ENCODE measurements at places on chromosomes 13 and 19.
A peak's percentile ranks its signal among the peaks of the same experiment; 100 is the strongest.

GRCh38 chr13:61546911-61547310 lies 131.3 kb upstream of the PCDH20 start:
- DNase-seq: no peak

- no peak for DNase-seq
Observed at GRCh38 chr13:90709319-90709718, 638.2 kb upstream of the MIR17HG start.

GRCh38 chr19:54339646-54340358 lies 840 bp upstream of the LILRA4 start:
- no peak for DNase-seq

GRCh38 chr13:28849441-28849840 lies 29.3 kb downstream of the MTUS2 start:
- DNase-seq: no peak

DNA sequence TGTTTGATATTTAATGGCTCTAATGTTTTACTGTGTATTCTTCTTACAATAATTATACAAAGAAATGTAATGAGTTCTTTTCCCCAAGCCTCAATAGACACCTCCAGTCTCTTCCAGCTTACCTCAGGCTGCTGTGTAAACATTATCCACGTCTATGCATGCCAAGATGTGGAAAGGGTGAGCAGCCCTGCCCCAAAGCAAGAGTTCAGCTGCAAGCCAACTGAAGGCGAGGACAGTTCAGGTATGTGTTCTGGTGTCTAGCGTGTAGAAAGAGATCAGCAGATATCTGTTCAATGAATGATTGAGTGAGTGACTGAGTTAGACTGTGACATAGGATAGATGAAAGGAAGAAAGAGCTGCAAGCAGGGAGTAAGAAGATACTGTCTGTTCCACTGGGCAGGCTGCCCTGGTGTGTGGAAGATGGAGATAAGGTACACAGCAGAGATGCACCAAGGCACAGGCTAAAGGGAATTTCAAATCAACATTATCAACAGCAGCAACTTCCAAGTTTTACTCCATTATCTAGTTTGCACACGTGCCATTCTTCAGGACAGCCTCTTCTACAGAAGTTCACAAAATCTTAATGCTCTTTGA lies 66.0 kb downstream of the LATS2 start:
- no peak for DNase-seq

DNA sequence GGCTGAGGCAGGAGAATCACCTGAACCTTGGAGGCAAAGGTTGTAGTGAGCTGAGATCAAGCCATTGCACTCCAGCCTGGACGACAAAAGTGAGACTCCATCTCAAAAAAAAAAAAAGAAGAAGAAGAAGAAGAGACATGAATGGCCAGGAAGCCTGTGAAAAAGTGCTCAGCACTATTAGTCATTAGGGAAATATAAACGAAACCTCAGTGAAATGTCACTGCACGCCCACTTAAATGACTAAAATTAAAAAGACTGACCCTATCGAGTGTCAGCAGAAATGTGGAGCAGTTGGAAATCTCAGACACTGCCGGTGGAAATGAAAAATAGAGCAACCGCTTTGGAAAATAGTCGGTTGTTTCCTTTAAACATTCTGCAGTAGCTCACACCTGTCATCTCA lies 5.5 kb upstream of the TYROBP start:
- peak; percentile 33 for DNase-seq

DNA sequence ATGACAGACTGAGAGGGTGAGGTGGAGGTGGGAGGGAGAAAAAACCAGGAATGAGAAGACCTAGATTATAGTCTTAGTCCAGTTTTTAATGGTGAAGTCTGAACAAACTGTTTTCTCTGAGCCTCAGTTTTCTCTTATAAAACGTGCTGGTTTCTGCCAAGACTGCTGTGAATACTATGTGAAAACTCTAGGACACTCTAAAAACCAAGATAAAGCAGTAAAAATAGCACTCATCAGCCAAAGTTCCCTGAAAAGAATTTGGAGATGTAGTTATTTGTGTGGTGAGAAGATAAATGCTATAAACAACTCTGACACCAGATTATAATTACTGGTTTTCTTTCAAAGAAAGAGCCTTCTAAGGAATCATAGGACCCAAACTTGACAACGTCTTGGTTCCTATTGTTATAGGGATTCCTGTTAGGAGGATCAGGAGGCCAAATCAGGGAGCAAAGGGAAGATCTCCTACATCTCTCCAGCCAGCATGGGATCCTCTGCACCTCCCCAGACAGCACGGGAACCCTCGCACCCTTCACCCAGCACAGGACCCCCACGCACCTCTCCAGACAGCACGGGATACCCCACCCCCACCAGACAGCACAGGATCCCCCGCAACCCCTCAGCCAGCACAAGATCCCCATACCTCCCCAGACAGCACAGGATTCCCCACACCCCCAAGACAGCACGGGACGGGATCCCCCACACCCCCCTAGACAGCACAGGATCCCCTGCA lies 130.2 kb downstream of the MIPEP start:
- no peak for DNase-seq

DNA sequence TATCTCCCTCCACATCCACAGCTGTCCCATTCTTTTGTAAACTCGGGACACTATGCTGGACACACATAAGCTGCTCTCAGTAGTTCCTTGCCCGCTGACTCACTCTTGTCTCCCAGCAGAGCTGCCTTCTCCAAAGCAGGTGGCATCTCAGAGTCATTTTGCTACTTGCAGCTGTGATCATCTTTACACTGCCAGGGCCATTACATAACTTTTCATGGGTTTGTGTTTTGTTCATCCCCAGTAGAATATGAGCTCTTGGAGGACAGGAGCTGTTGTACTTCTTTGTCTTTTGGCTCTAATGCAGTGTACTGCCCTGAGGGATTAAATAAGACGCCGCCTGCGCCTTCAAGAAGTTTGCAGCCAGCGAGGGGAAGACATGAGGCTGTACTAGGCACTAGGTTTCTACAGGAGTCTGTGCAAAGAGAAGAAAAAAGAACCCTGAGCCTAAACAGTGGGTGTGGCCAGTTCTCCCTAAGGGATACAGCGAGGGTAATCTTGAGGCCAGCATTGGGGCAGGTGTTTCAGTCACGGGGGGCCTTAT lies 40.8 kb upstream of the GPR183 start:
- no peak for DNase-seq

GRCh38 chr19:51743405-51743804 lies 8.3 kb downstream of the FPR1 start:
- peak; percentile 88 for DNase-seq

DNA sequence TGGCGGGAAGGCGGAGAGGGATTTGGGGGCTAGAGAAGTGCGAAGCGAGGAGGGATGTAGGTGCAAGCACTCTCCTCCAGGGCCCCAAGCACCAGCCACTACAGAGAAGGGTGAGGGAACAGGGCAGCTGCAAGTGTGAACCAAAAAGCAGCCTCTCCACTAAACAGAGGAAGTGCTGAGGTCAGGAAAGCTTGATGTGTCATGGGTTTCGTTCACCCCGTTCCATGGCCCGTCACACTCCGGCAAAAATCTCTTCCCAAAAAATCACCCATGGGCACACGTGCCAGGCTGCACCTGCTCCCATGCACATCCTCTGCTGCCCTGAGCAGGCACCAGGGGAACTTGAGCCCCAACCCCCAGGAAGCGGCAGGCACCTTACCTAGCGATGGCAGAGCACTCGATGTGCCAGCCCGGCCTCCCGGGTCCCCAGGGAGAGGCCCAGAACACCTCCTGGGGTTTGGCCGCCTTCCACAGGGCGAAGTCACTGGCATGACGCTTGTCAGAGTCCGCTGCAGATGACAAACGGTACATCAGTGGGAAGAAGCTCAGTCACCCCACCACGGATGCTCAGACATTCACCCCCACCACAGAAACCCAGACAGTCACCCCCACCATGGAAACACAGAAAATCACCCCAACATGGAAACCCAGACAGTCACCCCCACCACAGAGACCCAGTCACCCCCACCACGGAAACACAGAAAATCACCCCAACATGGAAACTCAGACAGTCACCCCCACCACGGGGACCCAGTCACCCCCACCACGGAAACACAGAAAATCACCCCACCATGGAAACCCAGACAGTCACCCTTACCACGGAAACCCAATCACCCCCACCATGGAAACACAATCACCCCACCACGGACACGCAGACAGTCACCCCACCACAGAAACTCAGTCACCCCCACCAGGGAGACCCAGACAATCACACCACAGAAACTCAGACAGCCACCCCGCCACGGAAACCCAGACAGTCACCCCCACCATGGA lies 29.0 kb downstream of the CARS2 start:
- DNase-seq: no peak

DNA sequence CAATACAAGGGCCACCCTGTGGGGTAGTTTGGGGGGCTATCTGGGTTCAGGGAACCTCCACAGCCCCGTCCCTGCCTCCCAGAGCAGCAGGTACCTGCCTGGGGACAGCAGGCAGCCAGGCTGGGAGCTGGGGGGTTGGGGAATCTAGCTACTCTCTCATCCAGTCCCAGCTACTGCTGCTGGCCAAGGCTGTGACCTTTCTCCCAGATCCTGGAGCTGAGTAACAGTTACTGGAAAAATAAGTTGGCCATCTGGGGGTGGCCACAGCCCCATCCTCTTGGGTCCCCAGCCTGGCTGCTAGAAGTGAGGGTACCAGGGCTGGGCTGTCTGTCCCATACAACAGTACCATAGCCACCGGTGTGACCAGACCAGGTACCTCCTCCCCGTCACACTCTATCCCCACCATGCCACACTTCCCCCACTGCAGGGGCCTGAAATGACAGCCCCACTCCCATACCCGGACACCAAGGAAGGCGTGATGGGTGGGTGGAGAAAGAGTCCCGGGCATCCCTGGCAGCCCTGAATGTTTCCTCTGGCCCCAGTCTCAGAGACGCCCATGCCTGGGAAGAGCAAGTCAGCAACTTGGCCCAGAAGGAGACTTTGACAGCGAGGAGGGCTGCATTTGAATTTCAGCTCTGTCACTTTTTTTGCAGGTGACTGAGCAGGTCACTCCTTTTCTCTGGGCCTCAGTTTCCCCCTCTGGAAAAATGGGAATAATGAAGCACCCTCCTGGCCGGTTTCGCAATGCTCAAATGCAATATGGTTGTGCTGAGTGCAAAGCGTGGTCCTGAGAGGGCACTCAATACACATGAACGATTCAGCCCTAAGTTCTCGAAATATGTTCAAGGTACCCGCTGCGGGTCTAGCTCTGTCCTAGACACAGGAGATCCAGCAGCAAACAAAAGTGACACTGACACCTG lies 30.7 kb upstream of the NFIC start:
- peak; percentile 86 for DNase-seq

DNA sequence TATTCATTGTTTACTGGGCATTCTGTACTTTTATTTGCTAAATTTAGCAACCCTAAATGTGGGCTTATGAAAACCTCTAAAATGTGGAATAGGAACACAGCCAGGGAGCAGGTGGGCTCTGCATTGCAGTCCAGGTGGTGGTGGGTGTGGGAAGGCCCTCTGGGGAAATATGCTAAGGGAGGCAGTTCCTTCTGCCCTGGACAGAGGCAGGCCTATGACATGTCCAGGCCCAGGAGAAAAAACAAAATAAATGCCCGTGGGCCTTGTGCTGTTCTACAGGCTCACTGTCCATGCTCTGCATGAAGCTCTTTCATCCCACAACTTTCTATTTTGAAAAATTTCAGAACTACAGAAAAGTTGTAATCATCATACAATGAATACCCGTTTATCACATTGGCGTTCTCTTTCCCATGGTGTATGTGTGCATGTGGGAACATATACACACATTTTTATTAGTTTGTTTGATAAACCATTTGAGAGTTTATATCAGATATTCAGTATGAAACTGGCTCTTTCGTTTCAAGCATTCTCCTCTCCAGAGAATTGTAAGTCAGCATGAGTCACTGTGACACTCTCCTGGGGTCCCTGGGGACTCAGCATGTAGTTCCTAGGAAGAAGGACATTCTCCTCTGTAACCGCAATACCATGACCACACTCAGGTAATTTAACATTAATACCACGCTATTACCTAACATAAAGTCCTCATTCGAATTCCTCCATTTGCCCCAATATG lies 505.3 kb downstream of the COG6 start:
- DNase-seq: peak; percentile 43

GRCh38 chr13:22018076-22018835 lies 347.4 kb downstream of the FGF9 start:
- DNase-seq: no peak

- DNase-seq: no peak
Observed at GRCh38 chr13:28035146-28035782, 46.8 kb upstream of the URAD start.

- DNase-seq: no peak
Observed at GRCh38 chr13:102679449-102680132, 15.3 kb downstream of the METTL21C start.

- DNase-seq: no peak
Observed at GRCh38 chr13:30702006-30702405, 33.3 kb upstream of the ALOX5AP start.

- DNase-seq: no peak
Observed at GRCh38 chr13:107360010-107360409, 792.1 kb upstream of the ARGLU1 start.

- peak; percentile 91 for DNase-seq
Observed at GRCh38 chr19:48325265-48325910, at the start of gene EMP3. TSS of gene EMP3 (plus strand) at chr19:48325552. CDS start at chr19:48326845, 1,293 bp downstream.

DNA sequence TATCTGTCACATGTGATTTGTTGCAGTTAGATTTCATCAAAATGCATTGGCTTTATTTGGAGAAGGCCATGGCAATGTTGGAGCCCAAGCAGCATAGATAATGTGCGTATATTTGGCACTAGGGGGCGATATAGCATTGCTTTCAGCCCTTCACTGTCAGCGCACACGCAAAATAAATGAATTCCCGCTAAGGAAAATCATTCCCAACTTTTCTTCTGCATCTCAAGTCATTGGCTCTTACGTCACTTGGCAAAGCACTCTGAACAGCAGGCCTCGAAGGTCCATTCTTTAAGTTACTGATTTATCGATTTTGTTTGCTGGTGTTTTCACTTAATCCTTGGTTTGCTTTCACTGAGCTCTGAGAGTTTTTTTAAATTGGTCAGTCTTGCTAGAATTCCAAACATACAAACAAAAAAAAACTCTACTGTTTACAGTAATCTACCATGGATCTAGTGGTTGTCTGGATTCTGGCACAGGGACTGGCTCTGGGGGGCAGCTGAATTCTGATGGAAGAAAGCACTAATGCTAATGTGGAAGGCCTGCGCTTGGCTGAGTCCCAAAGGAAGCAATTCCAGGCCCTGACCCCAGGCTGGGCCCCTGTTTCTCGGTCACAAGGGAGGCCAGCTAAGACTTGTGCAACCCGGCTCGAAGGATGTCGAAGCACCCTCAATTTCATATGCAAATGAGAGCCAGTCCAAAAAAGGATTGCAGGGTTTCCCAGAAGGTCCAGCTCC lies 97.7 kb upstream of the IPO5 start:
- peak; percentile 91 for DNase-seq

GRCh38 chr19:11556634-11557420 lies 2.2 kb downstream of the ELOF1 start:
- DNase-seq: no peak

Data from fibroblast of mammary gland (primary cell).